ENCODE measurements at places on chromosomes 5 and 9. TPM values are rescaled to one million over a fixed set of nuclear protein-coding genes. Genes with fewer than 3 reads are reported as not detected.

The FST gene
- polyA plus RNA-seq, result 66.6 TPM

The WDR38 gene
- polyA plus RNA-seq, result not detected

The CCDC192 gene
- polyA plus RNA-seq, result not detected

DNA sequence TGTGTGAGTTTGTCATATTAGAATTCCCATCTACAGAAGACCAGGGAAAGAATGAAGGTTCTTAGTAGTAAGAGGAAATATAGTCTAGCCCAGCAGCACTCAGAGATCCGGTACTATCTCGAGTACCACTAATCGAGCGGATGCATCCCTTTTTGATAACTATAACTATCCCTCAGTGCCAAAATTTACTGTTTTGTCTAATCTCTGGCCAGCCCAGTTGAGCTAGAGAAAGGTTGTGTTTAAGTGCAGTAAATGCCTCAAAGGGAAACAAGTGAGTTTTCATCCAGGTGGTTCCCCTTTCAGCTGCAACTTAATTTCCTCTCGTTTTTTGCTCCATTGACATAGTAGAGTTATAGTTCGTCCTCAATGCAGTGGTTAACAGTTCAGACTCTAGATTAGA, 146.7 kb downstream of the GPBP1 start:
- no peak for DNase-seq

DNA sequence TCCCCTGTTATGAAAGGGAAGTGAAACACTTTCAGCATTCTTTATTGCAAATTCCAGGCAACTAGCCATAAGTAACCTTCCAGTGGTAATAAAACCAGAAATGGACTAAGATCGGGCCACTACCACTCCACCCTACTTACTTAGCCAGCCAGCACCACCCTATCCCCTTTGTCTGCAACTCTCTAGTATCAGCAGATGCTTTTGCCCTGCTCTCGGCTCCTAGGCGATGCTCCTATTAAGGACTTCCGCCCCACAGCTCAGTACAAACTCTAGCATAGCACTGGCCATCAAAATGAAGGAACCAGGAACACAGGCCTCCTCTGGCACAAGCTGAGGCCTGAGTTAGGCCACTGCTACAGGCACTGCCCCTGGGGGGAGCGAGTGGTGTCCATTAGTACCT, 81.2 kb downstream of the GLDC start:
- DNase-seq, result peak; percentile 4

GRCh38 chr9:37292896-37293295, 129.6 kb upstream of the GRHPR start:
- DNase-seq, result no peak

- DNase-seq, result no peak
These were observed 3.0 kb upstream of the AUH start for GRCh38 chr9:91364702-91365101.

- no peak for DNase-seq
These were observed 290.2 kb downstream of the DMRT2 start for GRCh38 chr9:1340390-1340789.

GRCh38 chr5:126917918-126918614, 112.3 kb downstream of the MARCHF3 start:
- no peak for DNase-seq
